CD4-positive, alpha-beta T cell treated with Interleukin-12 subunit alpha and Interleukin-12 subunit beta, for 1 hour (primary cell): ENCODE measurements at places on chromosomes 2 and 18.

DNA sequence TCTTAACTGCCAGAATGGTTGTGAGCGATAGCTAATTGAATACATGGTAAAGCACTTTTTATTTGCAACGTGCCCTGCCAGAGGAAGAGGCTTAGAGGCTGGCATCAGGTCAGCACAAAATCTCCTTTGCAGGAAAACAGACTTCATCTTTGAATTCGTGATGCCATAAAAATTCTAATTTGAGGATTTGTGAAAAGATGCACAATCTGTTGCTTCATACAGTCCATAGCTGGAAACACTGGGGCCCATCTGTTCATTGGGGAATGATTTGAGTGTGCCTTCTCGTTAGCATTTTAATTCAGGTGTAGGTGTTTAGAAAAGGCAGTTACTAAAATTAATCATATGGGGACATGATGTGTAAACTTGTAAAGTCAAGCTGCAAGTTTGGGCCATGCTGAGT lies 876.0 kb downstream of the SLC4A3 start:
- DNase-seq: no peak

DNA sequence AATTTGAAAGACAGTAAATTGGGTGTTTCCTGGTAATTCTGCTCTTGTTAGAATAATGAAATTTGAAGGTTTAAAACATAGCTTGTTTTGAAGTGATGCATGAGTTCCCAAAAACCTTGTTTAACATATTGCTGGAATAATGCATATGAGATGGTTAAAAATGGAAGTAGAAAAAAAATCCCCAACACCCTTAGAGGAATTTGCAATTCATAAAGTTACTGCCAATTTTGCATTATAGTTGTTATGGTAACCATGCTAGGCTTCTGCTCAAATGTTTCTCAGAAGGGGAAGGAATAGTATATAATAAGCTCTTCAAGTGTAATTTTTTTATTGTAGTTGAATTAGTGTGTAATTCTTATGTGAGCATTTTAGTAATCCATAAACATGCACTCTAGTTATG lies 49.1 kb downstream of the FASTKD2 start:
- DNase-seq: no peak

DNA sequence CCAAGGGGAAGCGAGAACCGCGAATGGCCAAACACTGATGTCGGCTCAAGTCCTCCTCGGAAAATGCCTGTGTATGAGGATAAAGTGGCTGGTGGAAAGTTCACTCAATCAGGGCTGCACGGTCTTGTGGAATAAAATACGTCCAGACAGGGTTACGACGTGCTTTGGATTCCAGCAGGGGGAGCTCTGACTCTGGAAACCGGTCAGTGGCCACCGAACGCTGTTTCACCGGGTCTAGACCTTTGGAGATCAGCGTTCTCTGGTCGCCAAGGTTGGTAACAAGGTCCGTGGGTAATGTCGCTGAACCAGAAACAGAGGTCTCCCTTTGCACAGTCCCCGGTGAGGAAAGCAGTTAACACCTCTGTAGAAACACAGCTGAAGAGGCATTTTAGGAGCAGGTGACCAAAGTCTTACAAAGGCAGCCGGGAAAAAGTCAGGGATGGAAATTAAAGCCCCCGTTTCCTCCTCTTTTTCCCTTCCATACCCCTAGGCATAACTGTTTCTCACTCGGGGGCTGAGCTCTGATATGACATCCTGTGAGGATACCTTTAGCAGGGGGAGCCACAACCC lies 47.8 kb downstream of the CDCA7 start:
- peak; percentile 77 for DNase-seq

- no peak for DNase-seq
Observed at GRCh38 chr18:35127201-35127600, 86.0 kb downstream of the MAPRE2 start.

- DNase-seq: no peak
Observed at GRCh38 chr2:231541645-231542044, 11.4 kb upstream of the NMUR1 start.

DNA sequence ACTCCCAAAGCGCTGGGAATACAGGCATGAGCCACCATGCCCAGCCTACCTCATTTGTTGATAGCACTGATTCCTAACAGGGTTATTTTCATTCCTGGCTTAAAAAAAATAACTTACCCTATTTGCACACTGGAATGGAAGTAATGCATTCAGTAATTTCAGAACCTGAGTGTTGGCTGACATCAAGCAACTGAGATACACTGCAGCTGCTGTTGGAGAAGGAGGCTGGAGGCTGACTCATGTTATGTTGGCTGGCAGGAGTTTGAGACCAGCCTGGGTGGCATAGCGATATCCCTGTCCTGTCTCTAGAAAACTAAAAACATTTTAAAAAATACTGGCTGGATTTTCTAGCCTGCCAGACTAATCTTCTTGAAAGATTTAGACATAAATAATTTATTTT lies 385.1 kb upstream of the MEX3C start:
- DNase-seq: no peak

DNA sequence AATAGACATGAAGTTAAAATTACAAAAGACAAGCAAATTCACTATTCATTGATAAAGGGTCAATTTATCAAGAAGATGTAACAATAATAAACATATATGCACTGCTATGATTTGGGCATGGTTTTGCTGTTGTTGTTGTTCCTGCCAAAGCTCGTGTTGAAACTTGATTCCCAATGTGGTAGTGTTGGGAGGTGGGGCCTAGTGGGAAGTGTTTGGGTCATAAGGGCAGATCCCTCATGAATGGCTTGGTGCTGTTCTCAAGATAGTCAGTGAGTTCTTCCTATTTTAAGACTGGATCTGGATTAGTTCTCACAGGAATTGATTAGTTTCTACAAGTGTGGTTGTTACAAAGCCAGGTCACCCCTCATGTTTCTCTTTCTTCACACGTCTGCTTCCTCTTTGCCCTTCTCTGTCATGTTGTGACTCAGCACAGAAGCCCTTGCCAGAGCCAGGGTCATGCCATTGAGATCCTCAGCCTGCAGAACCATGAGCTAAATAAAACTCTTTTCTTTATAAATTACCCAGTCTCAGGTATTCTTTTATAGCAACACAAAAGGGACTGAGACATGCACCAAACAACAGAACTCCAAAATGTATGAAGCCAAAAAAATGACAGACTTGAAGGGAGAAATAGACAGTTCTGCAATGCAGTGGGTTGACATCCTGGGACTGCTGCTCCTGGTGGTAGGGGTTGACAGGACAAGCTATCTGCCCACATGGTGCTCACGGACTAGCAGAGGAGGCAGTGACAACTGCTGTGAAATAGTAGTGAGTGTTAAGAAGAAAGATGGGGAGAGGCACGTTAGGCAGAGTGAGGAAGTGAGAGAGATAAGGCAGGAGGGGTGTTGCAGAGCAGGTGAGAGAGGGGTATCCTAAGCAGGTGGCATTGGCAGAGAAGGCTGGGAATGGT lies 18.6 kb upstream of the SKA1 start:
- DNase-seq: no peak

DNA sequence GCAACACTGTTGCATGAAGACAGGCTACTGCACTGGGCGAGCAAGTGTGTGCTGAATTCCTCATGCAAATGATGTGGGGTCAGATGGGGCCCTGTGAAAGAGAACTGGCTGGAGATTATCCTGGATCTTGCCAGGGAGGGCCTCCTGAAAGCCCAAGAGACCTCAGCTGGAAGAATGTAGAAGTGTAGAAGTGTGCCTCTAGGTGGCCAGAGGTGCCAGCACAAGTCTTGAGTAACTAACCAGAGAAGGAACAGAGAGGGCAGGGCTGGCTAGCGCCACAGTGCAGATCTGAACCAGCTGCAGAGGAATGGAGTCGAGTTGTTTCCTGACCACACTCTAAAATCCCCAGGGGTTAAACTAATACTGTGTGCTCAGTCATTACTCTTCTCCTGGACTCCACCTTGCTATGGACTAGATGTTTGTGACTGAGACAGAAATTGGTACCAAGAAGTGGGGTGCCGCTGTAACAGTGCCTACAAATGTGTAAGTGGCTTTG lies 399.3 kb downstream of the LRATD1 start:
- no peak for DNase-seq

DNA sequence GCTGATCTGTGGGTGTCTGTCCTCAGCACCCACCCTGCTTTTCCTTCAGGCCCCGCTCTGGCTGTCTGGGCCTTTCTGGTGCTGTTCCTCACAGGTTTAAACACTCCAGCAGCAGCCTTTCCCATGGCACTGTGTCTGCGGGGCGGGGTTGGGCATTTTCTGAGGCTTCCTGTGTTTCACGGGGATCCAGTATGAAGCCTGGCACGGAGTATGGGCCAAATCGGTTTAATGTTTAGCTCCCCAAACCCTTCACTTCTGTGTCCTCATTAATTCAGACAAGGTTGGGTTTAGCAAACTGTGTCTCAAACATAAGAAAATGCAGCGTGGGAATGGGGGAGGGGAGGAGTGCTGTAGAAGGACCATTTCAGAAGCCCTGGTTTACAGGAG lies 44.9 kb downstream of the HPCAL1 start:
- DNase-seq: no peak

GRCh38 chr2:23871206-23871605 lies 55.7 kb downstream of the ATAD2B start:
- DNase-seq: no peak

DNA sequence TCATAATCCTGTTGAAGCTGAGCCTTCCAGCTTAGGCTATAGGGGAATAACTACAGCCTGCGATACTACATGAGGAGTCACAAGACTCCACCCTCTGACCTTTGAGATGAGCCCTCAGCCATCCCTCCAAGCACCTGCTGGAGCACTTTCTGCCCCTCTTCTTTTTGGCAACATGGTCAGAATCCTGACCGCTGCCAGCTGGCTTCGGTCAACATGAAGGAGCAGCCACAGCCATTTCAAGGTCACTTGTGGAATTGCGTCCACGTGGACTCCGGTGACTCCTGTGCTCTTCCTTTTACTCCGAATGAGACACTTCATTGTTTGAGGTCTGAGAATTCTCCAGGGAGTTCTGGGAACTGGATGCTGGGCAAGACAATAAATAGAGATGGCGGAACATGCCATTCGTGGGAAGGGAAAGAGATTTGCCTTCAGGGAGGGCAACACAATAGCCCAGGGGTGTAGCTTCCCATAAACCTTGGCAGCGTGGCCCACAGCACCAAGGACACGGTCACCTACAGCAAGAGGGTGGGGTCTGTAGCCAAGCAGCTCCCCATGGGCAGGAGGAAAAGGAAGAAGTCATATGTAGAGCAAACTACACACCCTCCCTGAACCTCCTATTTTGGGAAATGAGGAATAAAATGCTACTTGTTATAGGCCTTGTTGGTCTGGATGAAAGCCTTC lies 73.3 kb upstream of the PPP1CB start:
- no peak for DNase-seq

DNA sequence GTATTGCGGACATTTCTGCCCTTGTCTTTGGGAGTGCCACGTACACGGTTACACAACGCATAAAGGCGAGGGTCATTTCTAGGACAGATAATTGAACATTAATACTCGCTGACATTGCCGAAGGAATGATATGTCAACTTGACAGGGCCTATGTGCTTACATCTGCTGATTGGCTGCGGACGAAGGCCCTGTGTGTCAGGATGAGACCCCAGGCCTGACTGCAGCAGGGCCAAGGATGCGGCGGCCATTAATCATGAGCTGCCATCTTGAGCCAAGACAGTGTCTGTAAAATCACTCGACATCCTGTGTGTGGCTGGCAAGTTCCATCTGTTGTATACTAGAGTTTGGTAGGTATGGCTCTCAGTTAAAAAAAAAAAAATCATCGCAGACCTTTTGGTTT lies 96.6 kb downstream of the MEIS1 start:
- DNase-seq: no peak

- no peak for DNase-seq
Observed at GRCh38 chr2:64626963-64627760, 26.6 kb downstream of the SERTAD2 start.

DNA sequence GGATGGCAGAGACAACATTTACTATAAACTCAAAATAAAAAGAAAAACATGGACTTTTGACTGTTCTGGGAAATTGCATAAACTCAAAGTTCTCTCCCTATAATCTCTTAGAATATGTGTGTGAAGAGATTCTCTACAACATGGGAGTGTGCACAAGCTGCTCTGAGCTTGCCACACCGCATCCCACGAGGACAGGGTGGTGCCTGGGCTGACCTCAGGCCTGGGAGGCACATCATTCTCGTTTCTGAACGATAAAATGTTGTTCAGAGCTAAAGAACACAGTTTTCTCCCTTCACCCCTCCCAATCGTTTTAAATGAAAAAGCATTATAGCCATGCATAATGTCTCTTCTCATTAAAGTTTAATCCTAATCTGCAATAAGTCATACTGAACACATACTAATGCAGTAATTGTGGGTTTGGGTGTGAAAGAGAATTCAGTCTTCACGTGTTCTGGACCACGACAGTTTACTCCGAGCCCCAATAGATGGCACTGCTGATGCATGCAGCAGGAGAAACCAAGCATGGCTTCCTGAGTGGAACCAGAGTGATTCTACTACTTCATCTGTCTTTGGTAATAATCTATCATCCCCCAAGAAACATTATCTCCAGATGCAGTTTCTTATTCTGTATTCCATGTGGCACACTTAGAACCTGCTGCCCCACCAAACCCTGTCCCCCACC lies 46.9 kb upstream of the LAMA1 start:
- no peak for DNase-seq

- no peak for DNase-seq
Observed at GRCh38 chr2:152762202-152762601, 43.8 kb downstream of the ARL6IP6 start.

- DNase-seq: no peak
Observed at GRCh38 chr2:231132129-231132528, 7.3 kb upstream of the HTR2B start.

DNA sequence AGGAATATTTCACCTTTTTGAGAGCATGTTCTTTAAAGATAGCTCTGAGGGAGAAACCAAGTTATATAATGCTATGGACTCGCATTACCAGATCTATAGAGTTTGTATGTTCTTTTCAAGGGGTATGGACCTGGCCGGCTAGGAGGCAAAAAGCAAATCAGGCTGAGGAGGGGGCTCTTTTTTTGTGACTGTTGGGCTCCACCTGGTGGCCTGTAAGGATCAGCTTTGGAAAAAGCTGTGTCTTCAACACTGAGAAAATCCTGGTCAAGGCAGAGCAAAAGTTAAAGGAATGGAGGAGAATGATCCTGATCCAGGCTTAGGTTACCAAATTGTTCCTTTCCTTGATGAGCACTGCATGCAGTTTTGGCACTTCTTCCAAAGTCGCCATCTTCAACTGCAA lies 180.5 kb downstream of the DIS3L2 start:
- peak; percentile 20 for DNase-seq

- no peak for DNase-seq
Observed at GRCh38 chr2:109102588-109103233, 26.3 kb upstream of the SH3RF3 start.

- no peak for DNase-seq
Observed at GRCh38 chr2:38394903-38395341, 17.8 kb upstream of the ATL2 start.

GRCh38 chr2:233449081-233449901 lies 95.0 kb downstream of the DGKD start:
- no peak for DNase-seq
